Gastrocnemius medialis (tissue), 4 donors: ENCODE measurements at places on chromosomes 12 and 14.

DNA sequence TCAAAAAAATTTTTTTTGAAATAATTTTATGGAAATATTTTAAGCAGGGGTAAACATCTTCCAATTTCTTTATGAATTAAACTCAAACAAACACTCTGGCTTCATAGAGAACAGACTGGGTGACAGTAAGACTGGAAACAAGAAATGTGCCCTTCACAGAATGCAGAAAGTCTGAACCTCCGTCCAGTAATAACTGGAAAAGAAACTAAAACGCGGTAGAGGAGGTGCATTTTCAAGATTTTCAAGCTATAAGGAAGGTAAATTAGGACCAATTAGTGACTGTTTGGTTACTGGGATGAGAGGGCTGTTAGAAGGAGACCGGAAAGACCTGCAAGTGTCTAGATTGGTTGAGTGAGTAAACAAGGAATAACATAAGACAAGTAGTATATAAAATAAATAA lies 245.7 kb downstream of the CEP128 start:
- no peak for DNase-seq

DNA sequence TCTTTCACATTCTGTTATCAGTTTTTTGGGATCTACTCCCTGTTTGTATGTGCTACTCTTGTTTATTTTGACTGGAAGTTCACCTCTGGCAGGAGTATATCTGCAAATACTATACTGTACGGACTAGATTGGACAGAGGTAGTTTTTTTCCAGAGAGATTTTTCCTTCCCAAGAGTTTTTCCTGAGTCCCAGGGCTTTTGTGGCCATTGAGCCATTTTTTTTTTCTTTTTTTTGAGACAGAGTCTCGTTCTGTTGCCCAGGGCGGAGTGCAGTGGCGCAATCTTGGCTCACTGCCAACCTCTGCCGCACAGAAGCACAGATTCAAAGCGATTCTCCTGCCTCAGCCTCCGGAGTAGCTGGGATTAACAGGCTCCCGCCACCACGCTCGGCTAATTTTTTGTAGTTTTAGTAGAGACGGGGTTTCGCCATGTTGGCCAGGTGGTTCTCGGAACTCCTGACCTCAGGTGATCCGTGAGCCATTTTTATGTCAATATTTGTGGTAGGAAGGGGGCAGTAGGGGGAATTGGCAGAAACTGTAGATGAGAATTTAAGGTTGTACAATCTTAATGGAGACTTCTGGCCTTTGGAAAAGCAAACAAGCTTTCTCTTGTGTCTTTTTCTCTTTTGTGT lies 19.4 kb downstream of the KTN1 start:
- DNase-seq, result no peak

DNA sequence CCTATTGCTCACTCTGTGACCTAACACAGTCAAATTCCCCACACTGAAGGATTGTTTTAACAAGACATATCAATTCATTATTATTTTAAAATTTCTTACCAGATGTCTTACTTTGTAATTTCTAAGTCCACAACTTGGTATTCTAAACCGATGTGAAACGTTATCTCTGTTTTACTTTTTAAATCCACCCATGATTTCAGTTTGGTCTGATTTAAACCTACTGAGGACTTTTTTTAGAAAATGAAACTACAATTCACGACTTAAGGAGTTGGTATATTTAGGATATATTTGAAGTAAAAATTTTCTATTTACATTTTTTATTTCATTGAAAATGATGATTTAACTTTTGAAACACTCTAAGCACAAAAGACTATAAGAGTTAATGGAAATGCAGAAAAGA lies 35.1 kb upstream of the GRIP1 start:
- no peak for DNase-seq

- no peak for DNase-seq
Observed at GRCh38 chr12:120252071-120252906, 13.2 kb downstream of the PXN start.

- no peak for DNase-seq
Observed at GRCh38 chr14:87847216-87847755, 145.7 kb downstream of the GALC start.

GRCh38 chr12:22321638-22322037 lies 12.9 kb downstream of the ST8SIA1 start:
- DNase-seq, result no peak

- DNase-seq, result peak; percentile 71
Observed at GRCh38 chr12:62683776-62684569, 217.3 kb downstream of the MON2 start.

- DNase-seq, result no peak
Observed at GRCh38 chr12:12265035-12265434, 1.8 kb downstream of the LRP6 start.

- no peak for DNase-seq
Observed at GRCh38 chr12:52394836-52395405, 9.5 kb upstream of the KRT84 start.

GRCh38 chr14:64715146-64715627 lies 11.0 kb downstream of the PLEKHG3 start:
- no peak for DNase-seq

DNA sequence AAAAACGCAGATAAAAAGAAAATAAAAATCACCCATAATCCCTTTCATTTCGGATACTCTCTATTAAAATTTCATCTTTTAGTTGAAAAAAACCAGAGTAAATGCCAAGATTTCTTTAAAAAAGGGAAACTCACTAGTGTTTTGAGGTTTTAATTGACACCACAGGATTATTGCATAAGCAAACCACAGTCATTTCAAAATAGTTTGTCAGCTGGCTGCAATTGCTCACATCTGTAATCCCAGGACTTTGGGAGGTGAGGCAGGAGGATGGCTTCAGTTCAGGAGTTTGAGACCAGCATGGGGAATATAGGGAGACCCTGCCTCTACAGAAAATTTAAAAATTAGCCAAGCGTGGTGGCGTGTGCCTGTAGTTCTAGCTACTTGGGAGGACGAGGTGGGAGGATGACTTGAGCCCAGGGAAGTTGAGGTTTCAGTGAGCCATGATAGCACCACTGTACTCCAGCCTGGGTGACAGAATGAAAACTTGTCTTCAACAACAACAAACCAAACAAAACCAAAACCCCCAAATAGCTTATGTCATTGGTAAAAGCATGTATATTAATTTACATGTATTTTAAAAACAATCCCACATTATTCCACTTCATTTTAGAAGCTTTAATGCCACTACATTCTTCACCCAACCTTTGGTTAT lies 48.8 kb downstream of the SYNE2 start:
- DNase-seq, result no peak

GRCh38 chr12:120314220-120314619 lies 12.1 kb downstream of the SIRT4 start:
- DNase-seq, result no peak

DNA sequence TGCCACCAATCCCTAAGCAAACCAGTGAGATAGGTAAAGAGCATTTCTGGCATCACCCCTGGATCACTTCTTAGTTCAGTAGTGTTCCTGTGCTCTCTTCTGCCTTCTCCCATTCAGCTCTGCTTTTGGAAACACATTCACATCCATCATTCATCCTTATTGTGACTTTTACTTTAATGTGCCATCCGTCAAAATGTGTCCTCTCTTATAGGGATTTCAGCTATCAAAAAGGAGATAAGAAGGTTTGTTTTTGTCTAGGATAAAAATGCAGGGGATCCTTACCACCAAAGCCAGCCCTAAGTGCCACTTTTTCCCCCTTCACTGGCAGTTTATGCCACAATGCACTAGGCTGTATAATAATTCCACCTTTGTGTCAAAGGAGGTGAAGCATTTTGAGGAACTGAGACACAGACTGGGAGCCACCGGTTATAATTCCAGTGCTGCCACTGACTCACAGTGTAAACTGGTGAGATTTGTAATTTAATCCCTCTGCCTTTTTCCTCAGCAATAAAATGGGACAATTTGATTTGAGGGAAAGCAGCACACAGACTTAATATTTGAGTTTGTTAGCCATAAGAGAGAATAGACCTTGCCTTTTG lies 158.6 kb downstream of the PAX9 start:
- no peak for DNase-seq

- no peak for DNase-seq
Observed at GRCh38 chr14:26597589-26598080, at the start of gene NOVA1. NOVA1 (minus strand) TSS chr14:26598033; CDS start chr14:26597436, 597 bp downstream.
